Lower lobe of right lung (tissue), 2 donors: ENCODE measurements at places on chromosomes 1 and 21. TPM values are rescaled to one million over a fixed set of nuclear protein-coding genes. Genes with fewer than 3 reads are reported as not detected.

- no peaks in the 10 kb centered on the region for H3K36me3 ChIP-seq
- peaks cover 13% of the 10 kb centered on the region for H3K4me1 ChIP-seq
- H3K27me3 ChIP-seq, result peaks cover 28% of the 10 kb centered on the region
- peak within 1 kb of the TSS; percentile 69 for H3K4me3 ChIP-seq
- DNase-seq, result peak; percentile 46
These were observed at the start of gene GIPC2 for GRCh38 chr1:78045926-78046778. TSS of gene GIPC2 (plus strand) at chr1:78045966. CDS start at chr1:78046095, 129 bp downstream.

GRCh38 chr1:86522240-86522639 lies 24.6 kb upstream of the CLCA4 start:
- H3K27me3 ChIP-seq, result no peaks in the 10 kb centered on the region
- DNase-seq, result no peak

GRCh38 chr1:241630476-241630875 lies 9.7 kb downstream of the CHML start:
- H3K4me1 ChIP-seq, result no peaks in the 10 kb centered on the region
- H3K4me3 ChIP-seq, result no peak overlapping the region

DNA sequence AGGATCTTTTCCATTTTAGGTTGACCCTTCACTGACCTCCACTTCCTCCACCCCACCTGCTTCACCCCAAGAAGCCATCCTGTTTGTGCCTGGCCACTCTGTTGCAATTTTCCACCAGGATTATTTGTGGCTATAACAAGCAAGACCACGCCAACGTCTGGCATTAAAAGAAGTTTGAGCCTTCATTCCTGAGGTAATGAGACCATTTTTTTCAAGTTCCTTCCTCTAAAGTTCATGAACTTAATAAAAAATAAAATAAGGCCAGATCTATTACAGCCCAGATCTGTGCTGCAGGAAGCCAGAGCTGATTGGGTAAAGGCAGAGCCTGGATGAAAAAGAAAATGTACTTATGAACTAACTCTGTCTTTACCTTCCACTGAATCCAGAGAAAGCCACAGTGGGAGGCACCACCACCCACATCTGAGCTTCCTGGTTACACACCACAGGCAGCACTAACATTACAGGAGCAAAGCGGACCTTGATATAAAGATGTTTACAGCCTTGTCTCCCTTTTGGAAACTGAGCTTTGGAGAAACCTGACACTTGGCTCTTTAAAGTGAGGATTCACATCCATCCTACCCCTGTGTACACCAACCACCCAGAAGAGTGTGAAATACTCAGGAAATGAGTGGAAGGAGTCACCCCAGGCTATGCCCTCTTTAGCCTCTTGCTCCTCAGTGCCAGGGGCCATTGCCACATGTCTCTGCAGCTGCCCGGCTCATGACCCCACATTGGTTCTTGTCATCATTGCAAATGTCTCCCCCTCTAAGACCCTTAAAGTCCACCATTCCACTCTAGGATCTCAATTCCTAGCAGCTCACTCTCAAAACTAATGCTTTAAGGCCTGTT lies 293.6 kb downstream of the PLPP3 start:
- H3K4me3 ChIP-seq, result no peak overlapping the region
- no peaks in the 10 kb centered on the region for H3K36me3 ChIP-seq
- H3K4me1 ChIP-seq, result peaks cover 14% of the 10 kb centered on the region
- DNase-seq, result no peak
- H3K27me3 ChIP-seq, result no peaks in the 10 kb centered on the region

- no peaks in the 10 kb centered on the region for H3K36me3 ChIP-seq
- no peak for DNase-seq
- no peak overlapping the region for H3K4me3 ChIP-seq
- peaks cover 26% of the 10 kb centered on the region for H3K4me1 ChIP-seq
- H3K27me3 ChIP-seq, result no peaks in the 10 kb centered on the region
- no peak overlapping the region for H3K27ac ChIP-seq
These were observed 197.7 kb upstream of the RAB4A start for GRCh38 chr1:229073251-229073650.

- H3K36me3 ChIP-seq, result peaks cover 6% of the 10 kb centered on the region
- no peak overlapping the region for H3K27ac ChIP-seq
- DNase-seq, result no peak
- no peaks in the 10 kb centered on the region for H3K27me3 ChIP-seq
These were observed 194.4 kb downstream of the EIF4G3 start for GRCh38 chr1:20982316-20982715.

- no peak for DNase-seq
- H3K4me1 ChIP-seq, result peaks cover 15% of the 10 kb centered on the region
- H3K4me3 ChIP-seq, result no peak overlapping the region
- no peaks in the 10 kb centered on the region for H3K36me3 ChIP-seq
- peaks cover 4% of the 10 kb centered on the region for H3K27me3 ChIP-seq
- no peak overlapping the region for H3K27ac ChIP-seq
These were observed 45.8 kb downstream of the NR5A2 start for GRCh38 chr1:200073286-200073637.

Gene BEST4
- total RNA-seq, result 1.7 TPM

Gene ILDR2
- total RNA-seq, result 1.6 TPM

Gene TAF1A
- total RNA-seq, result 9.7 TPM

Gene ZNF695
- not detected for total RNA-seq

Gene SYT2
- total RNA-seq, result not detected

Gene RNU1-2
- total RNA-seq, result 6,803 TPM
